ENCODE measurements at places on chromosomes 16 and 17.

DNA sequence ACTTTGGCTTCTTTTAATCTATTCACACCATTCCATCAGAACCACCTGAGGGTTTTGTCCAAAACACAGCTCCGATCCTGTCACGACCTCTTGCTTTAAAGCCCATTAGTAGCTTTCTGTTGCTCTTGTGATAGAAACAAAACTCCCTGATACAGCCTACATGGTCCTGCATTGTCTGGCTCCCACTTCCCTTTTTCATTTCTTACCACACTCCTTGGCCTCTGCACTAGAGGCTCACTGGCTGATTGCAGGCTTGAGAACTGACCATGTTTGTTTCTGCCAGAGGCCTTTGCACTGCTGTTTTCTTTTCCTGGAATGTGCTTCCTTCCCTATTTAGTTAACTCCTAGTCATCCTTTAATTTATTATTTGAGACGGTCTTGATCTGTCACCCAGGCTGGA is 23.7 kb downstream of the IST1 start:
- no peak for DNase-seq

DNA sequence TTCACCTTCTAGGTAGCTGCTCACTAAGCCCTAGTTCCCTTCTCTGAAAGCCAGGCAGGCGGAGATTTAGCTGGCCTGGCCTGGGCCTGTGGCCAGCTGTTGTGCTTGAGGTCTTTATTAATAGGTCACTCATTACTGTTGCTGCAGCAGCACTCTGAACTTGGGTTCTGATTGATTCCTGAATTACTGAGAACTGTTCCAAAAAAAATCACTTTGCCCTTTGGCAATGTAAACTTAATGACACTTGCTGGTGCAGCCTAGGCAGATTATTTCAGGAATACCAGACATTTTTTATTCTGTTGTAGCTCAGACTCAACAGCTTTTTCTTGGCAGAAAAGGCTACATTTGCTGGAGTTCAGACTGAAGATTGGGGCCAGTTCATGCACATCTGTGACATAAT is 2.7 kb downstream of the TOM1L1 start:
- no peak for DNase-seq

- DNase-seq = no peak
Observed at GRCh38 chr17:61457226-61457983, 5.2 kb downstream of the TBX4 start.

DNA sequence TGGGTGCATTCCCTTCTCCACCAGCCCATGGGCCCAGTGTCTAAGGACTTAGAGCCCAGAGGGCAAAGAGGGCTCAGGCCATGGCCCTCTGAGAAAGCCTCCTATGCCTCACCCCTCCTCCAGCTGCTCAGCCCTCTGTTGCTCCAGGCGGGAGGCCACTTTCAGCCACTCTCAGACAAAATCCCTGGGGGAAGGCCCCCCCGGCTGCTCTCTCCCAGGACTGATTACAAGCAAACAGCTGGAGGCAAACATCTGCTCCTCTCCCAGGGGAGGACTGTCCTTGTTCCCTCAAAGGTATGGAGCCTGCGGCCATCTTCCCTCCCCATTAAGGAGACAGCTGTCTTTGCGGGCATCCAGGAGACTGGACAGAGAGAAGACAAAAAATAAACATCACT is 54.9 kb upstream of the DLX4 start:
- DNase-seq = no peak

GRCh38 chr17:82463391-82463790 is 4.8 kb downstream of the NARF start:
- no peak for DNase-seq

Measured in CD4-positive, alpha-beta T cell treated with Interleukin-12 subunit alpha and Interleukin-12 subunit beta, for 1 hour (primary cell).